ENCODE measurements at places on chromosomes 12 and 14. TPM values are rescaled to one million over a fixed set of nuclear protein-coding genes. Genes with fewer than 3 reads are reported as not detected.

GRCh38 chr12:113347-113746 lies 46.8 kb downstream of the IQSEC3 start:
- DNase-seq = no peak

- no peak for DNase-seq
Measured at GRCh38 chr12:129844662-129845220, 59.1 kb downstream of the TMEM132D start.

- no peak for DNase-seq
Measured at GRCh38 chr12:101859664-101860607, 17.4 kb upstream of the DRAM1 start.

- peak; percentile 65 for DNase-seq
Measured at GRCh38 chr12:52221912-52222457, 11.1 kb upstream of the KRT7 start.

- no peak for DNase-seq
Measured at GRCh38 chr12:70045514-70045913, 197.7 kb upstream of the CNOT2 start.

- no peak for DNase-seq
Measured at GRCh38 chr14:72605921-72606220, 288.0 kb downstream of the DPF3 start.

DNA sequence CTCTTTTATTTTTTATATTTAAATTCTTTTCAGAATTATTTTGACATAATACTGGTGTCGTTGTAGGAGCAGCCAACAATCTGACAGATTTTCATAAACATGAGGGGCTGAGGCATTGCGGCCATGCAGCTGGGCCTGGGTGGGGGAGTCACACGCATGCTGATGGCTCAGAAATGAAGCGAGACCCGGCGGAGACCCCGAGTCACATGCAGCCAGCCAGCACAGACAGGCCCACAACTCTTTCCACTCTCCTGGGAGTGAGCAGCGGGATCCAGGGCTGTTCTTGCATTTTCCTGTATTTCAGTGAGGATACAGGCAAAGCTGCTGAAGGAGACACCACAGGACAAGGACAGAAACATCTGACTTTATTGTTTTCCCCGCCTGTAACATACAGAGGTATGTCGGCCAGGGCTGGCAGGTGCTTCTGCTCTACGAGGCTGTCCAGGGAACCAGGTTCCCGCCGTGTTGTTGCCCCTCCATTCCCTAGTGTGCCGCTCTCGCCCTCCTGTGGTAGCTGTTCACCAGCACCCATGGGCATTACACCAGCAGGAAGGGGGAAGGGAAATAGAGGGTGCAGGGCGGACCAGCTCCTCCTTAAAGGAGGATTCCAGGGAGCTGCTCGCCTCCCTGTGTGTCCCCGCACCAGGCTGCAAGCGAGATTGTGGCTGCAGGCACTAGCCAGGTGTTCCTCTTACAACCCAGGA lies 30.5 kb downstream of the FZD10 start:
- DNase-seq = no peak

Gene ERP27
- total RNA-seq = not detected
